AG08396 (cell line): ENCODE measurements at places on chromosomes 11 and 22.

GRCh38 chr11:57325735-57326048 lies 940 bp upstream of the TNKS1BP1 start:
- DNase-seq: no peak

DNA sequence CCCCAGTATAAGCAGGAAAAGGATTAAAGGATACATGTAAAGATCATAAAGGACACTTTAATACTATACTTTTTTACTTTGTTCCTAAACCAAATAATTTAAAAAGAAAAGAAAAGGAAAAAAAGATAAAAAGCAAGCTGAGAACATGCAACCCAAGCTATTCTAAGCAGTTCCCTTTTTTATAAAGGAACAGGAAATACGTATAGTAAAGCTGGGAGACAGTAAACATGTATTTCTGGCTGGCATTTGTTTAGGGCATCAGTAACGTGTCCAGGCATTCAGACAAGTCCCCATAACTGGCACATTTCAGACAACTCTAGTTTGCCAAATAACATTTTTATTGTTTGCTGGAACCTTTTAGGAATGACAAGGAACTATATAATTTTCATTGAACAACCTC lies 24.9 kb downstream of the BCO2 start:
- DNase-seq: no peak

DNA sequence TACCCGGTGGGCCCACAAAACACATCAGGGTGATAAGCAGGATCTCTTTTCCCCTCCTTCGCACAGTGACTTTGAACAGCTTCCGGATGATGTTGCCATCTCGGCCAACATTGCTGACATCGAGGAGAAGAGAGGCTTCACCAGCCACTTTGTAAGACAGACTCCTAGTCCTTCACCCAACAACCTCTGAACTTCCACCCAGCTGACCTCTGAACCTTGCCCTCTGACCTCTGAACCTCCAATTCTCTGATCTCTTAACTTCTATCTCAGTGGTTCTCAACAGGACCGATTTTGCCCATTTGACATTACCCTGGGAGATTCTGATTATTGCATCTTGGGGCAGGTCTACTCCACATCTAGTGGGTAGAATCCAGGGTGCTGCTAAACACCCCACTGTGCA lies 3.2 kb downstream of the NCF4 start:
- DNase-seq: no peak

DNA sequence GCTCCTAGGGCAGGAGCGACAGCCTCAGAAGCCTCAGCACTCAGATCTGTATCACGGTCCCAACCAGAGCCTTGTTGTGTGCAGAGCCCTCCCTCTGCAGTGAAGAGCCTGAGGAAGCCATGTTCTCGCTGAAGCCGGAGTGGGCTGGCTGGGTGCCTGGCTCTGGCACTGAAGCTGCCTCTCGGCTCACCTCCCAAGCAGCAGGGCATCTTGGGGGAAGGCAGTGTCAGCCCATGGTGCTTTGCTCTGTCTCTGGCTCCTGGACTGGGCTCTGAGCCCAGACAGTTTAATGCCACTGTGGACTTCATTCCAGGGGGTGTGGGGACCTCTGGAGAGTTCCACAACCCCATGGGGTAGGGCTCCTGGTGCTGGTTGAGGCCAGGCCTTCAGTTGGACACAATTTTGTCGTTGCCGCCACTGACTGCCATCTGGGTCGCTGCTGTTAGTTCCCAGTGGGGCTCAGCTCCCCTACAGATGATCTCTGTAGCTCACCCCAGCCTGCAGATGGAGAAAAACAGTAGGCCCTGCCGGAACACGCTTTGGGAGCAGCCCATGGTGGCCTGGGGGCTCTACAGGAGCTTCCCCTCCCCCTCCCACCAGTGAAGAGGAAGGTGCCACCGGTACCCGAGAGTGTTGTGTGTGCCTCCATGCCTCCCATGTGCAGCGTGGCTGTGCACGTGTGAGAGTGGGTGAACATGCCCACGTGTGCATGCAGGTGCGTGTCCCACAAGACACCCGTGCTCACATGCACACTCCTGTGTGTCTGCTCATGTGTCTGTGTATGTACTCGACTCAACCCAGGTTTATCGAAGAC lies 86.5 kb upstream of the B3GAT1 start:
- DNase-seq: no peak

DNA sequence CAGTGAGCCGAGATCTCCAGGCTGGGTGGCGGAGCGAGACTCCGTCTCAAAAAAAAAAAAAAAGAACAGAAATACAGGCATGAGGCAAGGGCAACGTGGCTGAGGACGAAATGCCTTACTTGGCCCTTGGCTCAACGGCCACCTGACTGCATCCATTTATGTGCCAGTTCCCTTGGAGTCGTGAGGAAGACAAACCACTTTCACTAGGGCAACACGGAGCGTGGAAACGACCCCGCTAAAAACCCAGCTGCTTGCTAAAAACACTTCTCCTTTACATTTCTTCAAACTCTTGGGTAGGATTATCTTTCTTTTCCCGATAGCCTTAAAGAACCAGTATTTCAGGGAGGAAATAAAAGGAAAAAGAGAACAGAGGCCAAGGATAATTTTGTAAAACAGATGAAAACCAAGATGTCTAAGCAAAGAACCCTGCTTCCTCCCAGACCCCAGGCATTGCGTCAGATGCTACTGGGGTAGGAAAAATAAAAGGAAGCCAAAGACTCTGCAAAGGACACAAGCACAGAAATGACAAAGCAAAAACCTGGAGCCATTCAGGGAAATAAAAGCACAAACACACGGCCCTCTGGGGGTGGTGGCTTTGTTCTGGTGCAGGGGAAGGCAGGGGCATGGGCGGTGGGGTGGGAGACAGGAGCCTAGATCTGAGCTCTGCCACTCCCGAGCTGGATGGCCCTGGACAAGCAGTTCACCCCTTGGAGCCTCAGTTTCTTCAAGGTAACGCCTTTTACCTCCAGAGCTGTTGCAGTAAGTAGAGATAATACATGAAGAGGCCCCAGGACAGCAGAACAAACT lies 37.0 kb downstream of the PC start:
- no peak for DNase-seq

DNA sequence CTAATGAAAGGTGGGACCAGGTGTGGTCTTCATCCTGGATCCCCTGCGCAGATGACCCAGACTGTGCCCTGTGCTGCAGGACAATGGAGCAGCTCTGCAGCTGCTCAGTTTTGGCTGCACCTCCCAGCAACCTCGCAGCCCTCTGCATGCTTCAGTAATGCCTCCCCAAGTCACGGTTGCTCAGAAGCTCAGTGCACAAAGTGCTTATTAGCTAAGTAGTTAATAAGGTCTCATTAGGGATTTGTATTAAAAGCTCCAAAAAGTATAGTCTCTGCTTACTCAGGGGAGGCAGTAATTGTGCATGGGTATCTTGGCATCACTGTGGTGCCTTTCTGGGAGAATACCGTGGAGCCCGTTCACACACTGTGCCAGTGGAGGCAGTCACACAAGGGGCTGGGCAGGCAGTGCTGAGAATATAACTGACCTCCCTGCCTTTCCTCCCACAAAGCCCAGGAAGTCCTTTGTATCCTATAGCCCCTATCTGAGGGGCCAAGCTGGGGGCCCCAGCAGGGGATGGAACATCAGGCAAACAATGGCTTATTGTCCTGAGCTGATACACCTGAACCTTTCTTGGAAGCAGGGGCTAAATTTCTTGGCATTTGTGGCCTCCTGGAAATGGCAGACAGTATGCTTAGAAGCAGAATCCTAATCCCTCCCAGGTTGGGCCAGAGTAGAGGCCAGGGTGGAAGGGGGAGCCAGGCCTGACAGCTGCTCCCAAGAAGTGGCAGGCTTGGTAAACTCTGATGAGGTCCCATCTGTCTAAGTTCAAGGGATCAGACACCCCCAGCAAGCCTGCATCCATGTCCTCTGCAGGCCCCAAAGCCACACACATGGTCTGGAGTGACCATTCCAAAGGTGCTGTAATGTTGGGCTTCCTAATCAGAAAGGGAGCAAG lies 125.5 kb upstream of the PARVA start:
- DNase-seq: no peak

DNA sequence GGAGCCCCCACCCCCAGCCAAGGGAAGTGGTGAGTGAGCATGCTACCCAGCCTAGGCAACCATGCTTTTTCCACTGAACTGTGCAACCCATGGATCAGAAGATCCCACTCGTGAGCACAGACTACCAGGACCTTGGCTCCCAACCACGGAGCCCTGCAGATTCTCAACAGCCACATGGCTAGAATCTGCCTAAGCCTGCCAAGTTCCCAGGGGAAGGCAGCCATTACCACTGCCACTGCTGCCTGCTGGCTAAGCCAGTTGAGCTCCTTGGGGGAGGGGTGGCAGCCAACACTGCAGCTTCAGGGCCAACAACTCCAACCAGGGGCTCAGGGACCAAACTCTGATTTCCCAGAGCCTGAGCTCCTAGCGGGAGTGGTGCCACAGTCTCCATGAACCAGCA lies 195.8 kb downstream of the DLG2 start:
- no peak for DNase-seq

DNA sequence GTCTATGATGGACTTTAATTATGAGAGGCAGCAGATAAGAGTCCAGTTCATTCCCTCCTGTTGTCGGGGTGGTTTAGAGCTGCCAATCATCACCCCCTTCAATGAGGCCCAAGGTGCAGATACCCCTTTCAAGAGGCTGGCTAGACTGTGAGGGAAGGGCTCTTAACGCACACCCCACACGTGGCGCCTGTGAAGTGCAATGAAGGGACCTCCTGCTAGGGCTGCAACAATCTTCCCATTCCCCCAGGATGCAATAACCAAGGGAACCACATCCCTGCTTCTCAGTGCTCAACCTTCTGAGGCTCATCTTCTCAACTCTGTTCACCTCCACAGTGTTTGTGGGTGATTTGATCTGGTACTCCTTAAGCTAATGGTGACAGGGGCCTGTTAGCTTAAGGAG lies 19.0 kb downstream of the TENM4 start:
- no peak for DNase-seq

- DNase-seq: peak; percentile 91
Observed at GRCh38 chr11:17734986-17735817, 621 bp downstream of the KCNC1 start.

- DNase-seq: no peak
Observed at GRCh38 chr22:24564376-24565058, 8.7 kb downstream of the SNRPD3 start.

DNA sequence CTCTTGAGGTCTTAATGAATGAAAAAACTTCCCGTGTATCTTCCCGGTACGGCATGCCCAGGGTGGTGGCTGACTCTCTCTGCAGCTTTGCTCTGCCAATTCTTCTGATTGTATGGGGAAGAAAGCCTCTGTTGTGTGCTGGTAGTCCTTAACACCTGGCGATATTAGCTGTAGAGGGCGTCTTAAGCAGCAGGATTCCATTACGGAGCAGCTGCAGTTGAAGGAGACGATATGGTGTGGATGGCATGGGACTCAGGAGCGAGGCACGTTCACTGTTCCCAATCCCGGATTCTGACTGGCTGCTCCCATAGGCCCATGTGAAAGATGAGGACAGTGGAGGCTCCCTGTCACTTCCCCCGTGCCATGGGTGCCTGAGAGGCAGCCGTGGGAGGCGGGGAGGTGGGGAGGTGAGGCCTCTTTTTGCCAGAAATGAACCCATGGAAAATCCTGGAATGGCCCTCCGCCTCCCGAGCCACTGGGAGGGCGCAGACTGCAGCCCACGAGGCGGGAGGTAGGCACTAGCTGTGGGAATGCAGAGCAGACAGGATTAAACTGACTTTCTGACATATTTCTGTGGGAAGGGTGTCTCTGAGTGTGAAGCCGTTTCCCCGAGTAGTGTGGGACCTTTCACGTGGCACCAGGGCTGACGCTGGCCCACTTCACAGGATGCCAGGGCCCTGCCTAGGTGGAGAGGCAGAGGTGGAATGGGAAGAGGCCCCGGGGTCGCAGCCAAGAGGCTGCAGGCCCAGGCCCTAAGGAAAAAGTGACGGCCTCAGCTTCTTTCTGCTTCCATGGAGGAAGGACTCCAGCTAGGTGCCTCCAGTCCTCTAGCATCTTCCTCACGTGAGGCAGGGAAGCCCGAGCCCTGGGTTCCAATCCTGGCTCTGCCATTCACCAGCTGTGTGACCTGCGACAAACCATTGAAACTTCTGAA lies 121.4 kb upstream of the CD82 start:
- DNase-seq: no peak

DNA sequence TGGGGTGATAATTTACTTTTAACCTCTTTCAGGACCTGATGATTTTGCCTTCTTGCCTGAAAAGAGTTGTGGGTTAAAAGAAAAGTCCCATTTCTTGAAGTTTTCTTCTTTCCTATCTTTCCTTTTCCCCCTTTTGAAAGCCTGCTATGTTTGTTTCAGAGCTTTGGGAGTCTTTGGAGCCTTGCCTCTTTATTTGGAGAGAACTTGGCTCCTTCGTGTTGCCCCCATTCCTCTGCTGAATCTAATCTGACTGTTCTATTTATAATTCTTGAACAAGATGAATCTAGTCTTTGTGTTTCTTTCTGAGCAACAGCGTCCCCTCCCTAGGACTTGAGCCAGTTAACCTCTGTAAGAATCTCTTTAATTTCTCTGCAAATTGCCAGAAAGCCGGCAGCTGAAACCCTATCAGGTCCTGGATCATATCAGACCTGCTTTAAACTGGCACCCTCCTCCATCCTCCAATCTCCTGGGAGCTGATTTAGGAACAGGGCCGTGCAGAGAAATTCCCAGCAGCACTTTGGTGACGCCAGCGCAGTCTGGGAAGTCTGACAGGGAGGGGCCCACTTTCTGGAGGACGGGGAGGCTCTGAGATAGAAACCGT lies 289.1 kb upstream of the SORL1-AS1 start:
- DNase-seq: peak; percentile 35

DNA sequence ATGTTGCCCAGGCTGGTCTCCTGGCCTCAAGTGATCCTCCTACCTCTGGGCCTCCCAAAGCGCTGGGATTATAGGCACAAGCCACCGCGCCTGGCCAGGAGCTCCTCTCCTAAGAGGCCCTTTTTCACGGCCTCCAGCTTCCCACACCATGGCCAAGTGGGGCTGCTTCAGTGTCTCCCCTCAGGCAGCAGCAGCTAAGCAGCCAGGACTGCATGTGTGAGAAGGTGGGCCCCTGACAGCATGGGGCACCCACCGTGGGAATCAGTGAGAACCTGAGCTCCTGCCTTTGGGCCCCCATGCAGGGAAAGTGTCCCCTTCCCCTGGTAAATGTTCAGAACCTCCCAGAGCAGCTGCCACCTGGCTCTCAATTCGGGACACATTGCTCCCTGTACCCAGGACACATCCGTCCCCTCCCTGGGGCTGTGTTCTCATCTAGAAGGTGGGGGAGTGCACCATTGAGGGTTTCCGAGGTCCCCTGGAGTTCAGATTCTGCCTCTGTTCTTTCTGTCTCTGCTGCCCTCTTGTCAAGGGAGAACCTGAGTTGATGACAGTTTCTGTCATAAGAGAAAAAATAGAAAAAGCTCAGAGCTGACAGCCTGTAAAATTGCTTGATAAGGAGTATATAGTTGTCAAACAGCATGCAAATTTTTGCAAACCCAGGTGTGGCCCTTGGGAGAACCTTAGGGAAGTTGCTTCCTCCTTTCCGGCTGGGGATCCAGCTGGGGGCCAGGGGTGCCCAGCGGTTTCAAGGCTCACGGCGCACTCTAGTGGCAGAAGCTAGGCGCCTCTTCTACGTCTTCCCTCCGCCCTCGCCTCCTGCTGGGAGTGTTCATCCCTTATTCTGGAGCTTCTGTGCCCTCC lies 29.7 kb downstream of the FAM83F start:
- DNase-seq: peak; percentile 88

- DNase-seq: no peak
Observed at GRCh38 chr11:64799623-64800302, 3.3 kb downstream of the MAP4K2 start.

- no peak for DNase-seq
Observed at GRCh38 chr22:25395468-25395867, 169.0 kb upstream of the GRK3 start.
